ENCODE measurements at places on chromosomes 1 and 21.

DNA sequence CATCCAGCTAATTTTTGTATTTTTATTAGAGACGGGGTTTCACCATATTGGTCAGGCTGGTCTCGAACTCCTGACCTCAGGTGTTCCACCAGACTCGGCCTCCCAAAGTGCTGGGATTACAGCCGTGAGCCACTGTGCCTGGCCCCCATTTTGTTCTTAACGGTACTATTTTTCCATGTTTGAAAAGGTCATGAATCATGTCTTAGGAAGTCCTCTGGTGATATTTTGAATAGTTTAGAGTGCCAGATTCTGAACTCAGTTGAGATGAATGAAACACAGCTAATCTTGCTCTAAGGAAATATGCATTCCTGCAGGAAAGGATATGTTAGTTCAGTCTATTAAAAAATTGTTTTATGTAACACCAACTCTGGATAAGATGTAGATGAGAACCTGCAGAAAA lies 62.6 kb upstream of the ATP2B4 start:
- DNase-seq: no peak

DNA sequence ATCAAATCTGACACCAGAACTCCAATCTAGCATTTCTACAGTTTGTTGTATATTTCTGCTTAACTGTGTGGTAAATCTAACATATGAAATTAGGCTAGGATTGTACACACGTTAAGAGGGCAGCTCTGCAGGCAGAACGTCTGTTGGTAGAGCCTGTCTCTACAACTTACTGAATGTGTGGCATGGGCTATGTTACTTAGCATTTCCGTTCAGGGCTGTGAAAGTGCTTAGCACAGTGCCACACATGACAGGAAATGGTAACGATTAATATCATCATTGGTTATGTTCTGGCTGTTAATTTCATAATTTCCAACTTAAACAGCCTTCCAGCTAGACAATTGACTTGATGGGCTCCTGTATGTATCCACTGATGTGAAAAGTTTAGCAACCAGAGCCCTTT lies 9.6 kb upstream of the C8B start:
- no peak for DNase-seq

DNA sequence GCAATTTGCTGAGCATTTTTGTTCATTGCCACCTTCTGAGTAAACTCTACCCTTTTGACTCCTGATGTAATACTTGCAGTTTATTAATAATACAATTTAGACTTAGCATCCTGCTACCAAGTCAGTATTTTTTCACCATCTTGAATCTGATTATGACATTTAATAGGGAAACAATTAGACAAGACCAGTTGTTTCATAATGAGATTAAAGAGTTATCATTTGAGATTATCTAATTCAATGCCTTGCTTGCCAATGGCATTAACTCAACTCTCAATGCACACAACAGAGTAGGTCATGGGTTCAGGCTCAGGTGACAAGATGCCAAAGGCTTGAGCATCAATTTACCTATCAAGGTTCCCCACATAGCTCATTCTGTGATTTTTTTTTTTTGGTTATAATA lies 488.4 kb downstream of the DISC1 start:
- DNase-seq: no peak

DNA sequence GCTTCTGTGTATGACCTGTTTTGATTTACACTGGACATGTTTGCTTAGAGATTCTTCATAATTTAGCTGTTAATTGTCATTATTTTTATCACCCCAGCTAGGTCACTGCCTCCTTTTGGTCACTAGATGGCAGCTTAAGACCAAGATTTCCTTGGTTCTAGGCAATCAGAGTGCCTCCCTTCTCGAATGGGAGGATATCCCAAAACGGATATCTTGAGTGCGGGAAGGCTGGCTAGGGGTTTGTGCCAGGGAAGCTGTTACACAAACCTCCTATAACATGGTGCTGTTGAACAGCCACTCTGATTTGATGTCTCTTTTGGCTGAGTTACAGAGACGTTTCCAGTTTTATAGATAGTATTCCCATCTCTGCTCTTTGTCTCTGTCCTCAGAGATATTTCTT lies 283.5 kb downstream of the S1PR1 start:
- no peak for DNase-seq

DNA sequence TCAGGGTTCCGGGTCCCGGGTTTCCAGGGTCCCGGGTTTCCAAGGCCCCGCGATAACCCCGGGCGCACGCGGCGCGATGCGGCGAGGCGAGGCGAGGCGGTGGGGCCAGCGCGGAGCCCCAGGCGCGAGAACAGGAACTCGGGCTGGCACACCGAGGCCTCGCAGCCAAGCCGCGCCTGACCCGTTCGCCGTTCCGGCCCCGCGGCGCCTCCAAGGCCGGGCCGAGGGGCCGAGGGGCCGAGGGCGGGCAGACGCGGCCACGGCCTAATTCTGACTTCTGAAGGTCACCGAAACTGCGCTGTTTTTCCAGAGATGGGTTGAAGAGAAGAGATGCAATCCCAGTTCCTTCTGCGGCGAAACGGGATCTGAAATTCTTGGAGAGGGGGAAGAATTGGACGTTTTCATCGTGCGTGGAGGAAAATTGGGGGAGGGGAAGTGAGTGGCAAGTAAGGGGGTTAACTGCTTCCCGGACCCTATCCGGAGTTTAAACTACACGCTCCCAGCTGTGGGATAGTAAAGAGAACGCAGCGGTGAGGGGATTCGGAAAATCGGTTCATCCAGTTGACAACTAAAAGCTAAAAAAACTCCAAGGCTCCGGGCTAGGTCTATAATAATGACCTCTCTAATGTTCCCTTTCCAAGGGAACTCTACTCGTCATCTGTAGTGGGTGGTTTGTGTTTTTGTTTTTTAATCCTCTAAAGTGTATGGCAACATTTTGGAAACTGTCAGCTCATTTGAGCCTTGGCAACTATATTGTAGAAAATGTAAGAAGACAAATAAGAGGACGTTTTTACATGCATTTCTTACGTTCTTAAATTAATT lies 8.2 kb downstream of the TBX15 start:
- no peak for DNase-seq

- DNase-seq: no peak
Observed at GRCh38 chr1:228088586-228089498, 6.3 kb downstream of the ARF1 start.

Data from NCI-H1417 treated with DMSO at 0.1 percent for 48 hours (cell line).